ENCODE measurements at places on chromosomes 3 and 15.

- no peak for DNase-seq
Observed at GRCh38 chr3:66817951-66818557, 180.1 kb upstream of the KBTBD8 start.

DNA sequence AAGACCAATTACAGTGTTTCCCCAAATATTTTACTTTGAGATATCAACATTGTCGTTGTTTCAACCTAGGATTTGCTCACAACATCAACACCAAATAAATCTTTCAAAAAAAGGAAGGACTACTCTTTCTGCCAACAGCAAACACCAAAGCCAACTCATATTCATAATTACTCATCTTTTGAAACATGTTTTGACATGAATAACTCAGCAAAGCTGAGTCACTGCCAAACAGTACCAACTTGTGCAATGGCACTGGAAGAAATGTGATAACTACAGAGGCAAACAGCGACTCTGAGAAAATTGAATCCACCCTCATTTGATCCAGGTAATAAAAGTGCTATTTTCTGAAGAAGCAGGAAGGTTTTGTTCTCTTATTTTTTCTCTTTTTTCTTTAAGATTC is 67.2 kb downstream of the PEX5L start:
- DNase-seq: no peak

GRCh38 chr3:170368921-170369320 is 11.4 kb downstream of the SKIL start:
- no peak for DNase-seq

DNA sequence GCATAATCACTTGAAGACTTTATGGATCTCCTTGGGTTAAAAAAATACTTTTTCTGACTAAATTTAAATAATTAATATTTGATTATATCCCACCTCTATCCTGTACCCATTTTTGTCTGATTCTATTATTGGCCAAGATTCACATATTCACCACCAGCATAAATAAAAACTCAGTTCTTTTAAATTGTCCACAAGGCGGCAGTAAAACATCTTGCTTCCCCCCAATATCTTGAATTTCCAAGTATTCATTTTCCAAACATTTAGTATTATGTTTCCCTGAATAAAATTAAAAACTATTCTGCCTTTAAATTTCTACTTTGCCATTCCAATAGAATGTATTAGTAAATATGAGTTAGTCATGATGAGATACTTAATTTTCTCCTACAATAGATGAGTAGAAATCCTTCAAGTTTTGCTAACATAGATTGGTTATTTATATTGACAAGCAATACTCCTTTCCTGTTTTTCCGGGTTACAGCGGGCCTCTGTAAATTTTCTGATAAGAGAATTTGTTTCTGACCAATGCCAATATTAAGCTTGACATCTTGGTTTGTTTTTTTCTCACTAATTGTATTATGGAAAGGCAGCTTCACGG is 218.7 kb upstream of the MDFIC2 start:
- DNase-seq: no peak

DNA sequence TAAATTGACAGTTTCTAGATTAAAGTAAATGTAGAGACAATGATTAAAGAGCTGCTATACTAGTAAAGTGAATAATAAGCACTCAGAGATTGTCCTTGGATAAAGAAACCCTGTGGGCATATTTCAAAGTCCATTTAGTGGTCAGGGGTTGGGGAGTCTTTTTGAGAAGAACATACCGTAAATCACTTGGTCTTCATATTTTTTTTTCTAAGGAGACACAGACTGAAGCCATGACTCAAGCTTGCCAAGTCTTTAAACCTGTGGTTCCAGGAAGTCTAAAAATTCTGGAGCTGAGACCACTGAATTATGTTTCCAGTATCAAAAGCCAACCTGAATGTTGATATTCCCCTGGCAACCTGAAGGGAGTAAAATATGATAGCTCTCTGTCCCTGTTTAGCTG is 171.0 kb downstream of the TPRG1 start:
- DNase-seq: no peak

- no peak for DNase-seq
Observed at GRCh38 chr15:46892621-46893160, 824.6 kb upstream of the SEMA6D start.

GRCh38 chr15:41927536-41927935 is 33.7 kb upstream of the SPTBN5 start:
- DNase-seq: no peak

- DNase-seq: peak; percentile 12
Observed at GRCh38 chr3:42662037-42662812, 8.7 kb downstream of the ZBTB47 start.

DNA sequence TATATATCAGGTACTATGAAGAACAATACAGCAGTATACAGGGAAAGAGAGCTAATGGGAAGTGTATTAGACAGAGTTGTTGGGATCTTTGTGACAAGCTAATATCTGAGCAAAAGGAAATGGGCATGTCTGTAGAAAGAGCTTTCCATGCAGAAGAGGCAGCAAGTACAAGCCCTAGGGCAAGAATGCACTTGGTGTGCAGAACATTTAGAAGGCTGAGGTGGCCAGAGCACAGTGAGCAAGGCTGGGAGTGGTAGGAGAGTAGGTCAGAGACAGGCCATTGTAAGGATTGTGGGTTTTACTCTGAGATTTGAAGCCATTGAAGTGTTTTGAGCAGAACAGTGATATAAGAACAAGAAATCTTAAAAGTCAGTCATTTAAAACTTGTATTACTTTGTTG is 353.9 kb upstream of the TGFBR2 start:
- DNase-seq: no peak

- DNase-seq: peak; percentile 55
Observed at GRCh38 chr3:177597311-177598096, 400.2 kb upstream of the TBL1XR1 start.

DNA sequence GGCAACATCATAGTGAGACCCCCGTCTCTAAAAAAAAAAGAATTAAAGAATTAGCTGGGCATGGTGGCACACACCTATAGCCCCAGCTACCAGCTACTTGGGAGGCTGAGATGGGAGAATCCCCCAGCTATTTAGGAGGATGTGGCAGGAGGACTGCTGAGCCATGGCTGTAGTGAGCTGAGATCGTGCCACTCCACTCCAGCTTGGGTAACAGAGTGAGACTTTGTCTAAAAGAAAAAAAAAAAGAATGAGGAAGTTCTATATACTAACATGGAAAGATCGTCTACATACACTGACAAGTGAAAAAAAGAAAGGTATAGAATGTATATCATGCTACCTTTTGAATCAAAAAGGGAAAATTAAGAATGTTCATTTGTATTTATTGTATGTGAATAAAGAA is 83.9 kb upstream of the CDAN1 start:
- DNase-seq: no peak

DNA sequence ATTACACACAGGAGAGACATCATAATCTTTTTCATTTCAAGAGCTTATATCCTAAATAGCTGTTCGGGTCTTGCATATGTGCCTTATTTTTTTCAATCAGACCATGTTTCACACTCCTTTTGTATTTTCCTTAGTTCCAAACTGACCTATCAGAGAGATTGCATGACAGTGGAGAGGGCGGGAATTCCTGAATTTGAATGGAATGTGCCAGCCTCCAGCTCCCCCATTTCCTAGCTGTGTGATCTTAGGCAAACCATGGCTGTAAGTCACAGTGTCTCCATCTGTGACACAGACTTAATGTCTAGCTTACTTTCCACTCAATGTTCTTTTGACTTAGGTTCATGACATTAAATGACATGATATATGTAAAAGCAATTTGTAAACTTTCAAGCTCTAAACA is 62.0 kb upstream of the CSTA start:
- no peak for DNase-seq

DNA sequence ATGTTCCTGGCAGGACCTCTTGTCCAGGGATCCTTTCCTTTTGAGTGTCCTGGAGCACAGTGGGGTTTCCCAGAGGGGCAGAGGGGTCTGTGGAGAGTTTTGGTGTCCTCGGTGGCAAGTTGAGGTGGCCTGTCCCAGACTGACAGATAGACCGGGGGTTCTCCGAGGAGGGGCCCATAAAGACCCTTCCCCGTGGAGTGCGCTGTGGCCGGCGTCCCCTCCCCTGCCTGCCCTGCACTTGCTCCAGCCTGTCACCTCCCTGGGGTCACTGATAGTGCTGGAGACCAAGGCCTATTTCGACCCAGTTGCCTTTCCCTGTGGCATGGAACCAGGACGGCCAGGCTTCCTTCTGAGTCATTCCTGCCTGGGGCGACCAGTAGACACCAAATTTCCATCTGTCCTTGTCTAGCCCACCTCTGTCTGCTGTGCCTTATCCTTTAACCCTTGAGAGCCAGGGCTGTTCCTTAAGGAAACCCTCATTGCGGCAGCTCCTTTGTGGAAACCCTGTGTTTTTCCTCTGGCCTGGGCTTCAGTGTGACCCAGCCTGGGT is 2.9 kb downstream of the MUC4 start:
- no peak for DNase-seq

- DNase-seq: no peak
Observed at GRCh38 chr3:113132571-113132996, 78.8 kb upstream of the BOC start.

DNA sequence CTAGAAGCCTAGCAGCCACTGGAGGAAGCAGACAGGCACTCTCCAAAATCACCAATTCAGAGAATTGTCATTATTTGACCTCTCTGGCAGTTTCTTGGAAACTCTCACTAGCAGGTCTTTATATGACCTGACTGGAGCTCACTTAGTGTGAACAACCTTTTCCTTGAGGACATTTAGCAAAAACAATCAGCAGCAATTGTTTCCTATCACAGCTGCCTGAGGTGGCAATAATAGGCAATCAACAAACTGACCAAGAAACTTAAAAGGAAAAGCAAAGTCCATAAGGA is 162.4 kb upstream of the STT3B start:
- DNase-seq: no peak

DNA sequence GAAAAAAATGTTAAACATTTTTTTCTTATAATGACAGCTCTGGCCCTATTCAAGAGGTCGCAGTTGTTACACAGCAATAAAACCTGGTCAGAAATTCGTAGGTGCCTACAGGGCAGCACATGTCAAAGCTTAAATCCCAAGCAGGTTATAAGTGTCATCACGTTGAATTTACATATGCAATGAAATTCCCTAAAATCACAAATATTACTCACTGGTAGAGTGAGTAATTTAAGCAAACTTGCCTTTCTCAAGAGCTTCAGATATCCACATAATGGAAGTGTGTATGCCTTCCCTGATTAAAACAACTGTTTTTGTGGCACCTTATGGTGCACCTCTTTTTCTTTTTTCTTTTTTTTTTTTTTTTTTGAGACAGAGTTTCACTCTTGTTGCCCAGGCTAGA is 90.7 kb upstream of the FNDC3B start:
- no peak for DNase-seq

GRCh38 chr15:77832874-77833273 is 200.2 kb upstream of the LINGO1 start:
- DNase-seq: no peak

GRCh38 chr3:159831466-159831865 is 157.2 kb upstream of the IL12A start:
- DNase-seq: no peak

DNA sequence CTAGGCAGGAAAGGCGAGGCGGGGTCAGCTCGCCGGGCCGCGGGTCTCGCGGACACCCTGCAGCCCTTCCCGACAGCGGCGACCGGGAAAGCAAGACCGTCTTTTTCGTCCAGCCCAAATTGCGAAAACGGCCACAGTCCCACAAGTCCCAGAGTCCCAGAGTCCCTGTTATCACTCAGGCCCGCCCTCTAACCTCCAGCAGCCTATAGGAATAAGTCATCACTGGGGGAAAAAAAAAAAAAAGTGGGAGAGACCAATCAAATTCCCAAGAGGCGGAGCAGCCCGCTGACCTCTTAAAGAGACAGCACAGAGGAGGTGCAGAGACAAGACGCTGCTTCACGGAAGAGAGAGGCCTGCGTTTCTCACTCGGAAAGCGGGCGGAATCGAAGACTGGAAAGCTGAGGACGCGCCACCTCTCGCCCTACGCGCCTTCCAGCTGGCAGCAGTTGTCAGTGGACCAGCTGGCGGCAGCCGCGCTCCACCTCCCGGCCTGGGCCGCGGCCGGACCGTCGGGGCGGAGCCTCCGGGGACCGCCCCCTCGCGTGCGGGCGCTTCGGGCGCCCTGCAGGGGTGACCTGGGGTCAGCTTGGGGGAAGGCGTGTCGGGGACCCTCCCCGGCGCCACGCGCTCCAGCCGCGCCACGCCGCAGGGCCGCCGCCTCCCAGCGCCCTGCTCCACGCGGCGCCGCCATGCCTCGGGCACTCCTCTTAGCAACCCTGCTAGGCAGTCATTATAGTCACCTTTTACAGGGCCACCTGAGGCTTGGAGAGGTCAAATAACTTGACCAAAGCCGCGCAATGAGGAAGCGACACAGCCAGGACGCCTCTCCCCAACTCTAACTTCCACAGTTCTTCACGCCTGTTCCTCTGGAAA is at the start of gene TPRA1:
TPRA1 (minus strand) TSS at position 141 of the 873 bp plus-strand sequence. CDS start 10,587 bp downstream, outside the sequence.
- peak; percentile 82 for DNase-seq

GRCh38 chr3:169969174-169970095 is 2.8 kb downstream of the SEC62 start:
- no peak for DNase-seq

Measured in activated CD4-positive, alpha-beta memory T cell treated with anti-CD3 and anti-CD28 coated beads, Interleukin-2, amount 10 ng/mL, durations not matched to agents 7 days and 5 days (primary cell).